Cerebellar nuclear complex (tissue), 1 donor: ENCODE measurements at places on chromosomes 7 and 10.

DNA sequence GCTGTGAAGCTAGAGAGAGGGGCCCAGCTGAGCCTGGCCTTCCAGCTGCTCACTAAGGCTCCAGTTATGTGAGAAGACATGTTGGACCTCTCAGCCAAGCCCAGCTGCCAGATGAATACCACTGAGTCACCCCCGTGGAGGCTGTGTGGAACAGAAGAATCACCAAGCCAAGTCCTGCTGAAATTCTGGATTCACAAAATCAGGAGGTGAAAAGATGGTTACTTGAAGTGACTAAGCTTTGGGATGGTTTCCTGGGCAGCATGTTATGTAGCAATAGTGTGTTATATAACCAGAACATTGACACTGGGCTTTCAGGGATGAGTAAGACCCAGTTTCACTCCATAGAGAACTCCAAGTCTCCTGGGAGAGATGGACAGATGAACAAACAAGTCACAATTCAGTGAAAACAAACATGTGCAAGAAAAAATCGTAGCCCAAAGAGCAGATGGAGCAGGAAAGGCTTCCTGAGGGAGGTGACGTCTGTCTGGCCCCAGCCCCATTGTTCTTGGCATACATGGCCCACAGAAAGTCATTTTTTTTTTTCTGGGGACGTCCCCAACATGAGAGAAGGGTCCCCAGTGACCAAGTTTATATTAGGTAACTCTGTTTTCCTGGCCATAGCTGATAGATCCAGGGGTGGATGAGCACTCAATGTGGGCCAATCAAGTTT lies 64.1 kb upstream of the PDZD8 start:
- no peak for DNase-seq

- DNase-seq, result no peak
Observed at GRCh38 chr7:149067869-149068268, 22.6 kb downstream of the ZNF786 start.

GRCh38 chr10:71873582-71874211 lies 22.6 kb upstream of the PSAP start:
- no peak for DNase-seq

GRCh38 chr7:140841166-140841715 lies 83.5 kb downstream of the BRAF start:
- DNase-seq, result no peak

- DNase-seq, result no peak
Observed at GRCh38 chr7:150631866-150632864, at the start of gene GIMAP6. Gene GIMAP6 (minus strand): TSS chr7:150632385. CDS start chr7:150630142, 2,243 bp downstream.

DNA sequence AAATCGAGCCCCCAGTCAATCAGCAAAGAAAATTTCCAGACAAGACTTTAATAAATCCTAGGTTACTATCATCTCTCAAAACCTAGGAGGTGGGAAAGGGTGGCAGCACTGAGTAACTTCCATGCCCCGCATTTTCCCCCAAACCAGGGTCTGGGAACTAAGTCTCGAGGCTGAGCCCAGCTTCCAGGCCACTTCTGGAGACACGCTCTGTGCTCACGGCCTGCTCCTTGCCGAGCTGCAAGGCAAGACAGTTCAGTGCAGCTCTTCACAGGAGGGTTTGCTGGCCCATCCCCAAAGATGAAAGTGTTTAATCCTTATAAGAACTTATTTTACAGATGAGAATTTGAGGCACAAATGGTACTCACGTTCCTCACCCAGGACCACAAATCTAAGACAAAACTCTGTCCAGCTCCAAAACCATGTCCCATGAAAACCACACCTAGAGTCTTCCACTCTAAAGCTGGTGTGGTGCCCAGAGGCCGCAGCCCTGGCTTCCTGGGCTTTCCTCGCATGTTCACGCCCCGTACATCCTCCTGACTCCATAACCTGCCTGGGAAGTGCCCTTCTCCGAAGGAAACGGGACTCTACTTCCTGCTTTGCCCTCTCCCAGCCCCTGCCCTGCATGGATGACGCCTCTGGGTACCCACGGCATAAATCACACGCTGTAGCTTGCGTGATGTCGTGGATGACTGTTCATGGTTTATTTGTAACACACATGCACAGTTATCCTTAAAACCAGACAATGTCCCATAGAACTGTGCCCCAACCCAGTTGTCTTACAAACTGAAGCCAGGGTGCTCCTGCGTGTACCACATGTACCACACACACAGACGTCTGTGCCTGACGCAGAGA lies 201.2 kb downstream of the DIP2C start:
- DNase-seq, result no peak

GRCh38 chr7:4024806-4025205 lies 657.3 kb upstream of the FOXK1 start:
- no peak for DNase-seq

DNA sequence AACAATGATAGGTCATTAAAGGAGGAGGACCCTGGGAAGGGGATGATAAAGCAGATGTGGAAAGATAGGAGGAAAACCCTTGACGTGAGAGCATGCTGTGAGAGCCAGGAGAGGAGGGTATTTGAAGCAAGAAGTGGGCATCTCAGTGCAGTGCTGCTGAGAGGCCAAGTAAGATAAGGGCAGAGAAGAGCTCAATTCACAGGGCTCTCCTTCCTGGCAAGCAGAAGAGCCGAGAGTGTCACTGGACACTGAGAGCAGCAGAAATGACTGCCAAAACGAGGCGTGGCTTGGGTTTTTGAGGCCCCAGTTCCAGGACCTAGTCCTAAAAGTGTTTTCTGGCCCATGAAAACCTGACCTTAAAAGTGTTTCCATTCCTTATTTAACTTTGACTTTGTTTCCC lies 213.5 kb downstream of the LHFPL3 start:
- no peak for DNase-seq

GRCh38 chr7:95929710-95930280 lies 157.4 kb downstream of the DYNC1I1 start:
- no peak for DNase-seq

DNA sequence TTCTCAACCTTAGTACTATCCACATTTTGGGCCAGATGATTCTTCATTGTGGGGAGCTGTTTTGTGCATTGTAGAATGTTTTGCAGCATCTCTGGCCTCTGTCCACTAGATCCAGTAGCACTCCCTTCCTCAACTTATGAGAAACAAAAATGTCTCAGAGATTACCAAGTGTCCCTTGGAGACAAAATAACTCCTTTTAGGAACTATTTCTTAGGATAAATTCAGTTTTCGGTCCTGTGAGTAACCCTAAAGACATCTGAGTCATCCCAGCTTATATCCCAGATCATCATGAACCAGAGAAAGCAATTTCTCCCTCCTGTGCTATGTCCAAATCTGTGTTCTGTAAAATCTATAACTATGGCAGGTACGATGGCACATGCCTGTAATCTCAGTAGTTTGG lies 266.6 kb upstream of the PHYHIPL start:
- no peak for DNase-seq

DNA sequence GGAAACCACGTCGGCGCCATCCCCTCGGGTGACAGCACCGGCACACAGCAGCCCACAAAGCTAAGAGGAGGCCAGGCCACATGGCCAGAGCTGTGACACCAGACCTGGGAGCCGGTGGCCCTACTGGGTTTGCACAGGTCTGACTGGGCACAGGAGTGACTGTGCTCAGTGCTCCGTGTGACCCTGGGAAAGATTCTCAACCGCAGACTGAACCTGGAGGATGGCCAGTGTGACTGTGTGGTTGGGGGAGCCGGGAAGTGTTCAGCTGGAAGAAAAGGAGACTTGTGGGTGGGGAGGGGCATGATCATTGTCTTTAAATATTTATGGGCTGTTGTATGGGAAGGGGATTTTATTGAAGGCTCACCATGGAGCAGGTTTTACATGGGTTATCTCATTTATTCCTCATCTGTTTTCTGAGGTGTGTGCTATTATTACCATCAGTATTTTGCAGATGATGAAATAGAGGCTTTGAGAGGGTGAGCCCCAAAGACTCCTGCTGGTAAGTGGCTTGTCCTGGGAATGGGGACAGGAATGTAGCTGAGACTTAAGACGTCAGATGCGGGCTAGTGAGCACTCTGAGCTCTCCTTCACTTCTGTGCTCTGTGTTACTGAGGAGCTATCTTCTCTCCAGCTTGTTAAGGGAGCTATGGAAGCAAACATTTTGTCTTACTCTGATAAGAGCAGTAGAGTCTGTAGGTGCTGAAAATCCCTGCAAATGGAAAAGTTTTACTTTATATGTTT lies 127.5 kb downstream of the TMEM178B start:
- no peak for DNase-seq

- no peak for DNase-seq
Observed at GRCh38 chr10:121084675-121085070, 233.5 kb downstream of the WDR11 start.

DNA sequence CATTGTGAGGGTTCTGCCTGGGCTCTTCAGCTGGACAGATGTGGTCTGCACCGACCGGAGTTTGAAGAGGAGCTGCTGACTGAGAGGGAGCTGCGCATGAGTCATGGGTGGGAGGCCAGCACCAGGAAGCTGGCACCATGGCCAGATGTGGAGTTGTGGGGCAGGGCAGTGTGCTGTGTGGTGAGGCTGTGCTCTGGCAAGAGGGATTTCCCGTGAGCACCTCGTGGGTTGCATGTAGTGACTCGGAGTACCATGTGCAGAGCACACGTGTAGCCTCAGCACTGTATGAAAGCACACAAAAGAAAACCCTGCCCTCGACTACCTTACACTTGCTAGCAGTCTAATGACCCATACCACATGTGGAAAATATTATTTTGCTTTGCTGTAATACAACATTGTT lies 103.4 kb downstream of the WNT2 start:
- DNase-seq, result no peak

- DNase-seq, result no peak
Observed at GRCh38 chr7:52786174-52786573, 249.3 kb upstream of the POM121L12 start.

- no peak for DNase-seq
Observed at GRCh38 chr7:13952921-13953320, 36.5 kb downstream of the ETV1 start.

GRCh38 chr7:77747718-77748117 lies 50.5 kb downstream of the TMEM60 start:
- no peak for DNase-seq

GRCh38 chr10:71392791-71393781 lies 3.6 kb upstream of the CDH23 start:
- DNase-seq, result no peak

- DNase-seq, result no peak
Observed at GRCh38 chr10:9012312-9012711, 957.8 kb downstream of the GATA3 start.
